ENCODE measurements at places on chromosomes 3 and 15.

DNA sequence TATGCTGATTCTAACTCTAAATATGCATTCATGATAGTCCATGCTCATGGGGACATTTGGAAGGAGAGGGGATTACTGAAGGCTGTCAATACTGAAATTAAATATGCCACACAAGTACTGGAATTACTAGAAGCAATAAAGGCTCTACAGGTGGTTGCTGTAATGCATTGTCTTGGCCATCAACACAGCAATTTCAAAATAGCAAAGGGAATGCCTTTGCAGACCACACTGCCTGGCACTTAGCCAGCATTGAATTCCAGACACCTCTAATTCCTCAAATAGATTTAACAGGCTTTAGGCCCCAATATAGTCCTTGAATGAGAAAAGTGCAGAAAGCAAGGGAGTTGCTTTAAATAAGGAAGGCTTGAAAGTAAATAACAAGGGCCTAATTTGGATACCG, 115.8 kb upstream of the PLCL2 start:
- DNase-seq = no peak

DNA sequence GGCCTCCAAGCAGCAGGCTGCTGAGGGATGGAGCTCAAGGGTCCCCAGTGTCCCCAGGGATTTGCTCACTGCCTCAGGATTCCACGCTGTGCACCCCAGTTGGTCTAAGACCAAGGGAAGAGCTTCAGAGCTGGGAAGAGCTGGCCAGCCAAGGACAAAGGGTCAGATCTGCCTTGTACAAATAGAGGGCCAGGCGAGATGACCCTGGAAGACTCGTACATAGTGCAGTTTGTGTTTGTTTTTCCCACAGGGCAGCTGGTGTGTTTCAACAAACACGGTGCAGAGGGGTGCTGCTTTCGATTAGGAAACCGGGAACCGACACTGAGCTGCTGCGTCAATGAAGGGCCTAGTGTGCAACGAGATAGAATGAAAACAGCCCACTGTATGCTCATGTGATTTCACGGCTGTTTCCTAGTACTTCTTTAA, 56.1 kb upstream of the TRPM1 start:
- DNase-seq = no peak

DNA sequence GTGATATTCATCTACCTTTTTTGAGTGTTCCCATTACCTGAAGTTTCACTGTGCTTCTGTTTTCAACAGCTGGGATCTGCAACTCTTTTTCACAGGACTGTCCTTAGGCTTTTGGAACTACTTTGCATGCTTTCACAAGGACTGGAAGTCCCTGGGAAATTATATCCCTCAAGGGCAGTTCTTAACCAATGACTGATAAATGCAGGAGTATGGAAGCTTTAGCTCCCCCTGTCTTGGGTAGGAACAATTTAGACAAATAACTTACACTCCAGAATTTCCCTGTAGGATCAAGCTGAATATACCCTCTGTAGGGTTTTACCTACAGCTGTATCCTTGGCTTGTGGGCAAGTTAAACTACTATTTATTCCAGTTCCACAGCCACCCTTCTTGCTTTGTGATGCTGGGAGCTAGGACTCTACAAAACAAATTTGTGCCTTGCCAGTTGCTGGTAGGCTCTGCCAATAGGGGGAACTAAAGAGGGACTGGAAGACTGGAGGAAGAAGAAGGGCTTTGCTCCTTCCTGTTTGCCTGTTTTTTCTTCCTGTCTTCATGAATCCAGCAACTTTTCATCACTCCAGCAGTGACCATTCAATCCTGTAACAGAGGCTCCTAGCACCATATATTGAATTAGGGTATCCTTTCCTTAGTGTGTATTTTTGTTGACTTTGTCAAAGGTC, 6.8 kb upstream of the ZNF280D start:
- DNase-seq = no peak

GRCh38 chr3:155335724-155336354, 42.4 kb upstream of the STRIT1 start:
- no peak for DNase-seq

- no peak for DNase-seq
Observed at GRCh38 chr15:39156646-39157250, 424.1 kb upstream of the THBS1 start.

All from activated naive CD4-positive, alpha-beta T cell (primary cell).